Small intestine (tissue), 16 donors: ENCODE measurements at places on chromosomes 16 and 17.

DNA sequence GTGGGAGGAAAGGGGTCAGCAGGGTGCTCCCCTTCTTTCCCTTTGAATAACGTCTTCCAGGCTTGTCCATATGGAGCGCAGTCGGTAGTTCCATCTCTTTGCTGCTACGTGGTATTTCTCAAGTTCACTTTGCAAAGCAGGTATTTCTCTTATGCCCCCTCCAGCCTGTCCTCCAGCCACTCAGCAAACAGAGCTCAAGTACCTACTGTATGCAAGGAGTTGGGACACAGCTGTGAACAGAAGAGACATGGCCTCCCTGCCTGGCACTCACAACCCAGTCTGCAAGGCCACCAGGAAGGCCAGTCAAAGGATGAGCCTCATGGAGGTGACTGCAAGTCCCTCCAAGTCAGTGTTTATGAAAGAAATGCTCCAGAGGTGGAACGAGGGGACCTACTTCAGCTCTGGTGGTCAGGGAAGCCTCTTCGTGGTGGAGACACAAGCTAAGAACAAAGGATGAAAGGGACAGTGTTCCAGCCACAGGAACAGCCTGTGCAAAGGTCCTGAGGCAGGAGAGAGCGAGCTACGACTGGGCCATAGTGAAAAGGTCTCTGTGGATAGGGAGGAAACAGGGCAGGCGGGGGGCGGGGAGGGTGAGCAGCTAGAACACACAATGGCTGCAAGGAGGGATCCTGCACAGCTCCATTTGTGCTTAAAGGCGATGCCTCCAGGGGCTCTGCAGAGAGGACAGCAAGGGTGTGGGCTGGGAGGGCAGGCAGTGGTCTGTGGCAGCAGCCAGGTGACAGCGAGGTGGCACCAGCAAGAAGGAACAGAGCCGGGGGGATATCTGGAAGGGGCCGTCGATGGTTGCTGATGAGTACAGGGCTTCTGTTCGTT is 32.6 kb downstream of the PPL start:
- DNase-seq, result no peak

DNA sequence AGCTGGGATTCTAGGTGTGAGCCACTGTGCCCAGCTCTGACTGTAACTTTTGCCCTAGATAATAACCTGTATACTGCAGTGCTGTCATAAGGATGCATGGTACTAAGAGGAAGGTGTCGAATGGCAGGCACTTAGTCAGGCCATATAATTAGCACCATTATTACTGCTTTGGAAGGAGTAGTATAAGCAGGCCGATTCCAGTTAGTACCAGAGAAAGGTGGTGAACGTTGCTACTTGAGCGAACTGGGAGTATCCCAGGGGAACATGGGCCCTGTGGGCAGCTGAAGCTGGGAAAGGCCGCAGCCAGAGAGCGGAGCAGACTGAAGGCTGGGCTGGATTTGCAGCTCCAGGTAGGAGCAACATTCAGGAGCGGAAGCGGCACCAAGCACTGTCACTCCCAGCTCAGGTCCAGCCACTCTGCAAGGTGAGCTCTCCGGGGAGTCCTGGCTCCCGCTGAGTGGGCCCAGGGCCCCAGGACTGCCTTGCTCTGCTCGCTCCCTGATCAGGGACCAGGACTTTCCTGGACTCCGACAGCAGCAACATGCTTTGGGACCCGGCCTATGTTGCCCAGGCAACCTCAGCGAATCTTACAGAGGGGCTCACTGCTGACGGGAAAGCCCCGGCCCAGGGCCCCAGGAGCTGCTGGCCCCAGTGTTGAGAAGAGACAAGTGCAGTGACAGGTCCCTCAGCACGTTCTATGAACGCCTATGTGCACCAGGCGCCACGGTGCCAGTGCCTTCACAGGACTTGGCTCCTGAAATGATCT is 28.6 kb downstream of the C16orf74 start:
- no peak for DNase-seq

GRCh38 chr17:74326506-74326905 is 480 bp downstream of the KIF19 start:
- DNase-seq, result no peak

GRCh38 chr16:59950431-59950830 is 1216.3 kb upstream of the GOT2 start:
- no peak for DNase-seq
